Foreskin keratinocyte (primary cell): ENCODE measurements at places on chromosomes 2 and 18. TPM values are rescaled to one million over a fixed set of nuclear protein-coding genes. Genes with fewer than 3 reads are reported as not detected.

The GCG gene
- total RNA-seq: not detected in 2 replicates

The POU3F3 gene
- not detected in 2 replicates for total RNA-seq

The ONECUT2 gene
- total RNA-seq: under 0.01 and 0.14 TPM in 2 replicates

The C2orf15 gene
- total RNA-seq: 0.44 and 0.60 TPM in 2 replicates

The NPPC gene
- total RNA-seq: not detected in 2 replicates

The GAL3ST2 gene
- not detected in 2 replicates for total RNA-seq

The SLC9A4 gene
- total RNA-seq: not detected in 2 replicates

The NCK2 gene
- 46.0 and 66.3 TPM in 2 replicates for total RNA-seq

The SIX2 gene
- total RNA-seq: not detected in 2 replicates

The ADRA2B gene
- 0.03 and 0.04 TPM in 2 replicates for total RNA-seq

The POTEI gene
- not detected in 2 replicates for total RNA-seq

The RNF152 gene
- 13.1 and 14.4 TPM in 2 replicates for total RNA-seq

The PLEK gene
- not detected in 2 replicates for total RNA-seq

The HOXD8 gene
- 6.5 and 10.8 TPM in 2 replicates for total RNA-seq

The ATF2 gene
- total RNA-seq: 34.7 and 37.5 TPM in 2 replicates

The MLPH gene
- 0.63 and 0.65 TPM in 2 replicates for total RNA-seq

The CRIM1 gene
- total RNA-seq: 76.8 and 99.4 TPM in 2 replicates

The RIF1 gene
- total RNA-seq: 33.4 and 35.6 TPM in 2 replicates

The ZC3H8 gene
- 8.9 and 11.8 TPM in 2 replicates for total RNA-seq

The BOLL gene
- not detected in 2 replicates for total RNA-seq

The CYP27A1 gene
- 0.44 and 0.56 TPM in 2 replicates for total RNA-seq

The CPO gene
- total RNA-seq: not detected in 2 replicates

The MZT2B gene
- total RNA-seq: 365 and 366 TPM in 2 replicates

The LONRF2 gene
- total RNA-seq: not detected in 2 replicates

The STARD6 gene
- 0.14 TPM in 1 of 2 replicates, not detected in the other for total RNA-seq

The PROM2 gene
- 38.4 and 40.7 TPM in 2 replicates for total RNA-seq

The ELOA2 gene
- total RNA-seq: not detected in 2 replicates

The ALPG gene
- total RNA-seq: not detected in 2 replicates

The APOB gene
- not detected in 2 replicates for total RNA-seq
